ENCODE measurements at places on chromosomes 7 and 10.

DNA sequence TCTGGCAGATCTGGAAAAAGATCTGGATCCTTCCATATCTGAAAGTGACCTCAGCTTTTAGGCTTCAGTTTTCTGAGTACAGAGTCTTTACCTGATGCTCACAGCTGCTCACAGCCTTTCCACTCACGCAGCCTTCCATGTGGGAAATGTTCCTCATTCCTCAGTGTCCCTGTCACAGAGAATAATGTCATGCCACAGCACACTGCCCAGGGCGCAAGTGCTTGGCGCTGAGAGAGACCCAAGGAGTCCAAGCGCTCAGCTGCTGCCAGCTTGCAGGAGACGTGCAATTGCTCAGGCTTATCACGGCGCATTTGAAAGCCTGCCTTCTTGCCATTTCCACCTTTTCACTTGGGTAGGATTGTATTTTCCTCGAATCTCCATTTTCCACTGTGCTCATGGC lies 271.9 kb upstream of the MKI67 start:
- no peak for DNase-seq

GRCh38 chr10:100307684-100308083 lies 21.2 kb upstream of the BLOC1S2 start:
- DNase-seq: no peak

DNA sequence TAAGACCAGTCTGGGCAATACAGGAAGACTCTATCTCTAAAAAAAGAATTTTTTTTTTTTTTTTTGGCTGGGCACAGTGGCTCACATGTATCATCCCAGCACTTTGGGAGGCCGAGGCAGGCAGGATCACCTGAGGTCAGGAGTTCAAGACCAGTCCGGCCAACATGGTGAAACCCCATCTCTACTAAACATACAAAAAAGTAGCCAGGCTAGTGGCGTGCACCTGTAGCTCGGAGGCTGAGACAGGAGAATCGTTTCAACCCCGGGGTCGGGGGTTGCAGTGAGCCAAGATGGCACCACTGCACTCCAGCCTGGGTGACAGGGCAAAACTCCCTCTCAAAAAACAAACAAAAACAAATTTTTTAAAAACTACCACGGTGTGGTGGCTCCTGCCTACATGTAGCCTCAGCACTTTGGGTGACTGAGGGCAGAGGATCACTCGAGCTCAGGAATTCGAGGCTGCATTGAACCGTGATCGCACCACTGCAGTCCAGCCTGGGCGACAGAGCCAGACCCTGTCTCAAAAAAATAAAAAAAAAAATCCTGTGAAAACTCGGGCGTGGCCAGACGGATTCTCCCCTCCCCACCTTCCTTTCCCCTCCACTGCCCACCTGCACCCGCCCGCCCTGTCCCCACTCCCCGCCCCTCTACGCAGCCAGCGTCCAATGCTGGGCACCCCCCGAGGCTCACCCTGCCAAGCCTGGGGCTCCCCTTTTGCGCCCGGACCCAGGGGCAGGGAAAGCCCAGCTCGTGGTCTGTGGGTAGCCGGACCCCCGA lies 745 bp upstream of the ORAI2 start:
- DNase-seq: no peak

DNA sequence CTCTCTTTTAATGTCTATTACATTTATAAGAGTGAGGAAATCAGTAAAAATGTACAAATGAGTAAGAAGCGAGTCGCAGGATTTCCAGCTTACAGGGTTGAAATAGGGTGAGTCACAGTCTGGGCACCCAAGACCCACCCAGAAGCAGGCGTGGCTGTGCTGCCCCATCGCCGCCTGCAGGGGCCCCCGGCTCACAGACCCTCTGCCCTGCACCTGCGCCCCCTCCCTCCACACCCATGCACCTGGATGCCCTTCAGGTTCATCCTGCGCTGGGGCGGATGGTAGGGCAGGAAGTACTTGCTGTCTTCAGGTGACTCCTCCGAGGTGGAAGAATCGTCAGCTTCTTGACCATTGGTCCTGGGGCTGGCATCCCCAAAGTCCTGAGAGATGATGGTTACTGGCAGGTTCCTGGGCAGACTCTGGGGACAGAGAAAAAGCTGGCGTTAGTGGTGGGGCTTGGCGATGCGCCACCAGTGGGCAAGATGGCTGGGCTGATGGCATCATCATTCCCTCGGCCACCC lies 90.2 kb upstream of the GNA12 start:
- DNase-seq: no peak

GRCh38 chr7:30322271-30323005 lies 38.0 kb downstream of the ZNRF2 start:
- DNase-seq: no peak

- DNase-seq: no peak
Measured at GRCh38 chr7:111092406-111093236, 1.7 kb downstream of the LRRN3 start.

GRCh38 chr7:152674860-152675758 lies 832 bp downstream of the XRCC2 start:
- no peak for DNase-seq

GRCh38 chr7:54091322-54091721 lies 450.9 kb upstream of the VSTM2A start:
- DNase-seq: no peak

- no peak for DNase-seq
Measured at GRCh38 chr10:23742807-23743206, 303.9 kb downstream of the OTUD1 start.

GRCh38 chr10:30747633-30748032 lies 118.1 kb upstream of the LYZL2 start:
- no peak for DNase-seq

DNA sequence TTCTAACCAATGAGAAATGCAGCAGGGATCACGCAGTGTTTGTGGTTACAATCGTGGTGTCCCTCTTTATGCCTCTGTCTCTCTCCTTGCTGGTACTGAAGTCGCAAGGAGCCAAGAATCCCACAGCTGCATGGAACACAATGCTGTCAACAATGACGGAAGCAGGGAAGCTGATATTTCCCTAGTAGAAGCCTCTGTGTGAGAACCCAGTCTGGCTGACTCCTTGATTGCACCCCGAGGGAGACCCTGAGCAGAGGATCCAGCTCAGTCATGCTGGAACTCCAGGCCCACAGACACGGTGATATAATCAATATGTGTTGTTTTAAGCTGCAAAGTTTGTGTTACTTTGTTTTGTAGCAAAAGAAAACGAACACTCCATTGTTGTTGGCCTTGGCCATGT lies 677.9 kb downstream of the PARD3 start:
- no peak for DNase-seq

- DNase-seq: no peak
Measured at GRCh38 chr7:19239951-19240350, 94.7 kb upstream of the FERD3L start.
